ENCODE measurements at places on chromosomes 4 and X. TPM values are rescaled to one million over a fixed set of nuclear protein-coding genes. Genes with fewer than 3 reads are reported as not detected.

Gene ADAMTS3
- total RNA-seq, result 6.2 TPM

Gene CXCL1
- total RNA-seq, result 0.74 TPM

Gene TEX13D
- total RNA-seq, result not detected

Gene VCX3A
- not detected for total RNA-seq

Gene SAGE1
- total RNA-seq, result not detected

Gene RPS6KA6
- 8.9 TPM for total RNA-seq

Gene KIT
- 9.5 TPM for total RNA-seq

Gene CORIN
- 0.32 TPM for total RNA-seq

Gene ARAF
- 52.7 TPM for total RNA-seq

Gene FRMD7
- total RNA-seq, result 0.69 TPM

Gene TLR2
- total RNA-seq, result 38.5 TPM

Gene CT83
- not detected for total RNA-seq

DNA sequence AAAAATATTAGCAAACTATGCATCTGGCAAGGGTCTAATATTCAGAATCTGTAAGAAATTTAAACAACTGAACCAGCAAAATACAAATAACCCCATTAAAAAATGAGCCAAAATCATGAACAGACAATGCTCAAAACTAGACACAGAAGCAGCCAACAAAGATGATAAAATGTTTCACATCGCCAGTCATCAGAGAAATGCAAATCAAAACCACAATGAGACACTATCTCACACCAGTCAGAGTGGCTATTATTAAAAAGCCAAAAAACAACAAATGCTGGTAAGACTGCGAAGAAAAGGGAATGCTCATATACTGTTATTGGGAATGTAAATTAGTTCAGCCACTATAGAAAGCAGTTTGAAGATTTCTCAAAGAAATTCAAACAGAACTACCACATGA lies 201.3 kb upstream of the CPEB2 start:
- DNase-seq, result no peak

GRCh38 chrX:75547783-75548182 lies 24.9 kb upstream of the ZDHHC15 start:
- no peak for DNase-seq

DNA sequence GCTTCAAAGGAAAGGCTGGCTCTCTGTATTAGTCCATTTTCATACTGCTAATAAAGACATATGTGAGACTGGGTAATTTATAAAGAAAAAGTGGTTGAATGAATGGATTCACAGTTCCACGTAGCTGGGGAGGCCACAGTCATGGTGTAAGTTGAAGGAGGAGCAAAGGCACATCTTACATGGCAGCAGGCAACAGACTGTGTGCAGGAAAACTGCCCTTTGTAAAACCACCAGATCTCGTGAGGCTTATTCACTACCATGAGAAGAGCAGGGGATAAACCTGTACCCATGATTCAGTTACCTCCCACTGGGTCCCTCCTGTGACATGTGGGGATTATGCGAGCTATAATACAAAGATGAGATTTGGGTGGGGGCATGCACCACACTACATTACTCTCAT lies 1486.6 kb downstream of the PCDH7 start:
- no peak for DNase-seq

DNA sequence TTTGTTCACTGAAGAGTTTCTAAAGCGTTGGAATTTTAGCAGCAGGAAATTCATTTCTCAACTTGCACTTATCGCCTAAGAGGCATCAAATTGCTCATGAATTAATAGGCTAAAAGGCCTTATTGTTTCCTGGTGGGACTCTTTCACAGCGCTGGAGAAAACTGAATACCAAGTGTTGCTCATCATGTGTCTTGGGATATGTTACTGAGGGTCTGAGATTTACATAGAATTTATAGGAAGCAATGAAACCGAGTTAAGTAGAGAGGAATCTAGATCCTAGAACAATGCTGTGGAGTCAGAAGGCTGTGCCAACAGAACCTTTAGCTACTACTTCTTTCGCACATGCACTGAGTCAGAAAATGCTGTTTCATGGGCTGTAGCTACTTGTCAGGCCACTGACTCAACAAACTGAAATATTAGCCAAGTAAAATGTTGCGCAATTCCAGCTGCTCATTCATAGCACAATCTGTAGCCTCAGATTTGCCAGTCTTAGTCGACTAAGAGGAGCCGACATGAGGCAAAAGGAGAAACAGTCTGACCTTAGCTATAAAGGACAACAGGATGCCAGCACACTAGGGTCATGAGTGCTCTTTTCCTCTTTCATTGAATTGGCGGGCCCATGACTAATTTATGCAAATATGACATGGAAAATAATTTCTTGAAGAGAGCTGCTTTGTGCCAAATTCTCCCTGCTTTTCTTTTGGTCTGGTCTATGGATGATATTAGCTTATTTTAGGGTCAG lies 35.9 kb upstream of the CXCL8 start:
- DNase-seq, result no peak

- DNase-seq, result no peak
These were observed 8.9 kb downstream of the CLCN4 start for GRCh38 chrX:10165580-10166247.

DNA sequence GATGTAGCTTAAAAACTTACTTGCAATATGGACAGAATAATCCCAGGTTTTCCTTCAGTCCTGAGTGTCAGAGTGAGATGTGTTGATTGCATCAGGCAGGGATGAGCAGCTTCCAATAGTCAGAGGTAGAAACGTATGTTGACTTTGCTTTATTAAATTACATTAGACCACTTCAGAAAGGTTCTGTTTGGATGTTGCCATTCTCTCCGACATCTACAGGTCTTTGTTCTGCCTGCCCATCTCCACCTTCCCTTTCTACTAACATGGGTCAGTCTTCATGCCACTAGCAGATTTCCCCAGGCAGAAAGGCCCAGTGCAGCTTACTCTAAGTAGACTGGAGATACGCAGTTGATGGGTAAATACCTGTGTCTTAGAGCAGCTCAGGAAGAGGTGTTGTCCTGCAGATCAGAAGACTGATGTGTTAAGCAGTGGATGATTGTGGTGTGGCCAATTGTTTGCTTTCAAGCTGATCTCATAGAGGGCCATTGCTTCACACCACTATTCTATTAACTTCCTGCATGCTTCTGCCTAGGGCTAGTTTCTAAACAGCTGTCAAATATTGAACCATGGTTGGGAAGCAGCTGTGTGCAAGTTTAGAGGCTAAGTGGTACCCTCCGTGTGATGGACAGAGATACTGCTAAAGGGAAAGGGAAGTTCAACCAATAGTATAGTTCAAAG lies 1.8 kb downstream of the FRMPD4 start:
- DNase-seq, result no peak

GRCh38 chr4:3128976-3129375 lies 54.5 kb downstream of the HTT start:
- no peak for DNase-seq

DNA sequence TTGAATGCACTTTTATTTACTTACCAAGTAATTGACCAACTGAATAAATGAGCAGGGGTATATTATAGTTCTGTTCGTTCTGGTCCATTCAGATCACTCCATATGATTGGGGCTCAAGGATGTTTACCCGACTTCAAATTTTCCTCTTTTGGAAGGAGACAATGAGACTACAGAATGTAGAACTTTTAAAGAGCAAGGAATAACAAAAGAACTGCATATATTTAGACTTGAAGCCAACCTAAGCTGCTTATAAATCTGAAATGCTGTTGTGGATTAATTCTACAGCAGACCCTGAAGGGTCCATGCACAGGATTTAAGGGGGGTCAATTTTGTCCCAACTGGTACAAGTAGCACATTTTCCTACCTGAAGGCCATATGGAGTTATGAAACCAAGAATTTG lies 610.8 kb downstream of the RAB28 start:
- no peak for DNase-seq

DNA sequence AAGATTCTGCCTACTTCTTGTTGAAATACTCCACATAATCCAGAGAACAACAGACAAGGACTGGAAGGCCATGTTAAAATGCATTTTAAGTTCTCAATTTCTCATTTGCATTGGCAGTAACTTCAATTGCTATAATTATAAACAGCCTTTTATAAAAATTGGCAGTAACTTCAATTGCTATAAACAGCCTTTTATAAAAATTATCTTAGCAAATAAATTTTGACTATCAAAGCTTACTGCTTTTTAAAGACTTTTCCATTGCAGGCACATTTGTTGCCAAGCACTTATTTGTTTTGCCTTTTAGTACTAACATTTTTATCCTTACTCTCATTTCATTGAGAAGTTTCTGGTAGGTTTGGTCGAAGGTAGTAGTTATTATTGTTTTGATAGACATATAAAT lies 17.8 kb downstream of the SCFD2 start:
- no peak for DNase-seq

DNA sequence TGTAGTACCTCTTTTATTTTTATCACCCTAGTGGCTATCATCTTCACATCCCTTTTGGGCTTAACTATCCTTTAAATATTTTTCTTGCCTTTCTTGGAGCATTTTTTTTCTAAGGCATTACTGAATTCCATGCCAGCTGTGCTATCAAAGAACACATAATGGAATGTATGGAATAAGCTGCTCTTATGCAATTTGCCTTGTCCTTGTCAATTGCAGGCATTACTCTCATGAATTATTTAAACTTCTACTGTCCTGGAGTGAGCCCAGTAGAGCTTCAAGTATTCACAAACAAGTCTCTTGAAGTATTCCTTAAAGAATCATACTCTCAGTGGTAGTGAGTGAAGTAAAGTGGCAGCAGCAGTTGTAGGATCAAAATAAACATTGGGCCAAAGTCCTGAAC lies 144.6 kb upstream of the IGFBP7 start:
- no peak for DNase-seq

GRCh38 chr4:146582864-146583263 lies 55.8 kb upstream of the POU4F2 start:
- DNase-seq, result no peak

- DNase-seq, result no peak
These were observed 66.7 kb downstream of the COQ2 start for GRCh38 chr4:83217721-83218522.

GRCh38 chr4:173088144-173088543 lies 80.5 kb upstream of the GALNT7 start:
- no peak for DNase-seq

DNA sequence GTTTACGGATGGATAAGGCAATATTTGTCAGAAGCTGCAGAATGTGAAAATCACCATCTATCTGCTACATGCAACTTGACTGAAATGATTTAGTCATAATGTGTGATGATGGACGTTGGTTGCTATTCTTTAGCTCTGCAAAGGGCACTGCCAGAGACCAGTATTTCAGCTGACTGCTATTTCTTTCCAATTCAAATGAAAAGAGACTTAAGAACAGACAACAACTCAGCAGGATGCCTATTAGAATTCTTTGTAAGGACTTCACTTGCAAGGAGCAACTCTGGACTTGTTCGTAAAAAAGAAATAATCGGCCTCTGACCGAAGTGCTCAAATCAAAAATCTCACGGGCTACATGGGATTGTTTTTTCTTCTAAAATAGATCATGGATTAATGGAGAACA lies 262.7 kb downstream of the DHX15 start:
- no peak for DNase-seq

DNA sequence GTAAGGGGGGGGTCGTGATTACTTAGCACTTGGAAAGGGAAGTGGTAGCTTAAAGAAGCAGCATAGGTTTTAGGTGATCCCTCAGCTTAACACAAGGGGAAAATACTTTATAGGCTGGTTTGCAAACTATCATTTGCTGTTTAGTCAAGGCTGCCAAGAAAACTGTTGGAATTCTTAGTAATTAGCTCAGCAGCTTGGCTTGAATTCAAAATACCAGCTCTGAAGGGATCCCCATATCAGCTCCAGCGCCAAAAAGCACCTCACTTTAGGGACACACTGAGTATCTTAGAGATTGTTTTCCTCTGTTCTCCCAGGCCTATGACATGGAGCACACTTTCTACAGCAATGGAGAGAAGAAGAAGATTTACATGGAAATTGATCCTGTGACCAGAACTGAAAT lies 8.8 kb downstream of the TNMD start:
- DNase-seq, result no peak

DNA sequence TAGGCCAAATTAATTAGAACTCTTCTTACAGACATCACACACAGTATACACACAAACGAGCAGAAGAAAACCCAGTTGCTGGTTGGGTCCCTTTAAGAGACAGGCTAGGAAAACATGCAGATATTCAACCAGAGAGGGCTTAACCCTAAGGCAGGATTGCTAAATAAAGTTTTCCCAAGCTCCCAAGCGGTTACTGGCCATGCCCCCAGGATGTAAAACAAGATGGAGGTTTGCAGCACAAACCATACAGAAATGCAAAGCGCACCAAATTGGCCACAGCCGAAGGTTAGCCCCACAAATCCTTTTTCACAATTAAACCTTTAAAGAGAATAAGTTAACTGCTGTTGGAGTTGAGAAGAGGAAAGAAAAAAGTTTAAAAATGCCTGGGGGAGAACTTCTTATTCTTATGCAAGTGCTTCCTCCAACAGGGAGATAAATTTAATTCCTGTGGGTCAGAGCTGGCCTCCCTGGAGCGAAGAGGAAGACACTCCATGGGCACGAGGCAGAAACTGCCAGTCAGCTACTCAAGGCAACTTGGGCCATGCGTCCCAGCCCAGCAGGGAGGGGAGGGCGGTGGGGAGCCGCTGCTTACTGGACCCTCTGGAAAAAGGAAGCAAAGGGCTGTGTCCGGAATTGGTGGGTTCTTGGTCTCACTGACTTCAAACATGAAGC lies 167.6 kb upstream of the ARSJ start:
- DNase-seq, result peak; percentile 54

DNA sequence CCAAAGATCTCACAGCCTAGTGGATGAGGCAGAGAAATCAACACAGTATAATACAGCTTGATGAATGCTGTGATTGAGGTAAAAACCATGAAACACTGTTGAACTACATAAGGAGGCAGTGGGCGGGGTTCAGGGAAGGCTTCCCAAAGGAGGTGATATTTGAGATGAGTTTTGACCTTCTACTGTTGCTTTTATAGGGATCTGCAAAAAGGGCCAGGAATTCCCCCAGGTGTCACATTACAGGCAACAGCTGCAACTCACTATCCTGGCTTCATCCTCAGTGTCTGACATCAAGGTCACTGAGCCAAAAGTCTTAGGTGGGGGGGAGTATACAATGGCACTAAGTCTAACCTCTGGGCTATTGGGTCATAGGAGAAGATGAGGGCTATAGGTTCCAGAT lies 185.7 kb upstream of the NRK start:
- no peak for DNase-seq

DNA sequence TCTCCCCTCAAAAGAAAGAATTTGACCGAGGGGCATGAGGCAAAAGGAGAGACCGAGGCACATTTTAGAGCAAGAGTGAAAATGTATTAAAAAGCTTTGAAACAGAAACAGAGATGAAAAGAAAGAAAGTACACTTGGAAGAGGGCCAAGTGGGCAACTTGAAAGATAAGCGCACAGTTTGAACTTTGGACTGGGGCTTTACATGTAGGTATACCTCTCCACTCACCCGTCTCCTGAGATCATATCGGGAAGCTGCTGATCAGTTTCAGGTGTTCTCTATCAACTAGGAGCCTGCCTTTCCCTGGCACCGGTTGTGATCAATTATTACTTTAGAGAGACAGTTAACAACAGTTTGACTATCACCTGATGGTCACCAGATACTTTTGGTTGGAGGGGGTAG lies 2666.5 kb downstream of the ARAP2 start:
- DNase-seq, result no peak

DNA sequence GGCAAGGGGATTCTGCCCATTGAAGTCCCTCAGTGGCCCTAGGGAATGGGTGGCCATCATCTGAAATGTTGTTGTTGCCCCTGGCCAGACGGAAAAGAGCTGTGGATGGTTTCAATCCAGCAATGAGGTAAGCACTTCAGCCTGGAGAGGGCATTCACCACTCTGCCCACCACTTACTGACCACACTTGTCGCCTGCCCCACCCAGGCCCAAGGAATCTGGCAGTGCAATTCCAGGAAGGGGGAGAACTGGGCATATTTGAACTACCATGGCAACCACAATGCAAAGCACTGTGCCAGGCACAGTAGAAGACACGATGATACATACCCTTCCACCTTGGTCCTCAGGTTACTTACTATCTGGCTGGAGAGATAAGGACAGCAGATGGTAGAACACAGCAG lies 161.6 kb downstream of the PDGFRA start:
- no peak for DNase-seq

All from posterior vena cava (tissue), 2 donors.